Activated T-cell treated with anti-CD3 and anti-CD28 coated beads, Interleukin-2, amount 50 U/mL, for 24 hours (primary cell): ENCODE measurements at places on chromosomes 2 and 18.

- H3K4me1 ChIP-seq, result peaks cover 6% of the 10 kb centered on the region
- H3K4me3 ChIP-seq, result no peak overlapping the region
- no peaks in the 10 kb centered on the region for H3K36me3 ChIP-seq
- no peak overlapping the region for H3K27ac ChIP-seq
- DNase-seq, result no peak
Measured at GRCh38 chr2:147460155-147460554, 384.7 kb upstream of the ACVR2A start.

GRCh38 chr2:79638410-79638809 lies 125.6 kb downstream of the CTNNA2 start:
- H3K36me3 ChIP-seq, result no peaks in the 10 kb centered on the region
- H3K4me1 ChIP-seq, result no peaks in the 10 kb centered on the region
- H3K4me3 ChIP-seq, result no peak overlapping the region
- no peak for DNase-seq
- H3K27me3 ChIP-seq, result no peaks in the 10 kb centered on the region
- H3K27ac ChIP-seq, result no peak overlapping the region

GRCh38 chr2:176536439-176537133 lies 267.3 kb downstream of the MTX2 start:
- no peak for DNase-seq
- peaks cover 19% of the 10 kb centered on the region for H3K27me3 ChIP-seq
- H3K27ac ChIP-seq, result no peak overlapping the region
- H3K36me3 ChIP-seq, result no peaks in the 10 kb centered on the region
- H3K4me1 ChIP-seq, result no peaks in the 10 kb centered on the region
- H3K4me3 ChIP-seq, result no peak overlapping the region

- no peak for DNase-seq
- H3K27ac ChIP-seq, result no peak overlapping the region
- no peaks in the 10 kb centered on the region for H3K4me1 ChIP-seq
- no peaks in the 10 kb centered on the region for H3K36me3 ChIP-seq
Measured at GRCh38 chr2:154507186-154507585, 191.3 kb upstream of the KCNJ3 start.

GRCh38 chr2:129891341-129892320 lies 87.8 kb upstream of the RAB6C start:
- no peak overlapping the region for H3K4me3 ChIP-seq
- H3K27ac ChIP-seq, result no peak overlapping the region
- peaks cover 21% of the 10 kb centered on the region for H3K27me3 ChIP-seq

DNA sequence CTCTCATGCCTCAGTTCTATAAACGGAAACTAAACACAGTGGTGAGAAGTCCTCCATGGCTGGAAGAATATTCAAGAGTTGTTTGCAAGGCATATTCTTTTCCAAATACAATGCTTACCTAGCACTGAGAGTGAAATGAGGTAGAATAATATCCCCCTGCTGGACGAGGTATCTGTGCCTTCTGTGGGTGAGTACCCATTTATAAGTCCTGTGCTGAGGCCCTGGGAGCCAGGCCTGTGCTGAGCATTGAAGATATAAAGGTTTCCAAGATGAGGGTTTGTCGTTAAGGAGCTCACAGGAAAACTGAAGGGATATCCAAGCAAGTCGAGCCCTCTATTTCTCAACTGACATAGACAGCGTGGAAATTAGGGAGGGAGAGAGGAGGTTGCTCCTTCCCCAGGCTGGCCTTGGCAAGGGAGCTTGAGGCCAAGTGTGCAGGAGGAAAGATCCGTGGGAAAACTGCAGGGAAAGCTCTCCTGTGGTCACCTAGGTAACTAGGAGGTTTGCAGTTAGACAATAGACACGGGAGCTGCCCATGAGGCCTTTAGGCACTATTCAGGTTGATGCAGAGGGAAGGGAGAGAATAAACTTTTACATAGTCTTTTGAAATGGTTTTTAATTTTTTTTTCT lies 17.6 kb downstream of the PTPRM start:
- no peaks in the 10 kb centered on the region for H3K27me3 ChIP-seq
- no peaks in the 10 kb centered on the region for H3K4me1 ChIP-seq
- no peak overlapping the region for H3K27ac ChIP-seq
- H3K4me3 ChIP-seq, result no peak overlapping the region
- no peaks in the 10 kb centered on the region for H3K36me3 ChIP-seq
- no peak for DNase-seq

- H3K36me3 ChIP-seq, result no peaks in the 10 kb centered on the region
- no peaks in the 10 kb centered on the region for H3K4me1 ChIP-seq
- H3K27ac ChIP-seq, result no peak overlapping the region
- DNase-seq, result no peak
- no peak overlapping the region for H3K4me3 ChIP-seq
- H3K27me3 ChIP-seq, result no peaks in the 10 kb centered on the region
Measured at GRCh38 chr2:189066037-189066436, 91.9 kb downstream of the COL3A1 start.

GRCh38 chr2:150705767-150706166 lies 218.3 kb upstream of the RND3 start:
- no peaks in the 10 kb centered on the region for H3K36me3 ChIP-seq
- no peak for DNase-seq
- H3K4me1 ChIP-seq, result no peaks in the 10 kb centered on the region
- H3K4me3 ChIP-seq, result no peak overlapping the region

- no peak overlapping the region for H3K4me3 ChIP-seq
- peaks cover 2% of the 10 kb centered on the region for H3K27me3 ChIP-seq
- peak overlapping the region; percentile 85 for H3K27ac ChIP-seq
- peaks cover 21% of the 10 kb centered on the region for H3K36me3 ChIP-seq
- H3K4me1 ChIP-seq, result peaks cover 38% of the 10 kb centered on the region
Measured at GRCh38 chr2:144424559-144425240, 95.2 kb downstream of the ZEB2 start.

DNA sequence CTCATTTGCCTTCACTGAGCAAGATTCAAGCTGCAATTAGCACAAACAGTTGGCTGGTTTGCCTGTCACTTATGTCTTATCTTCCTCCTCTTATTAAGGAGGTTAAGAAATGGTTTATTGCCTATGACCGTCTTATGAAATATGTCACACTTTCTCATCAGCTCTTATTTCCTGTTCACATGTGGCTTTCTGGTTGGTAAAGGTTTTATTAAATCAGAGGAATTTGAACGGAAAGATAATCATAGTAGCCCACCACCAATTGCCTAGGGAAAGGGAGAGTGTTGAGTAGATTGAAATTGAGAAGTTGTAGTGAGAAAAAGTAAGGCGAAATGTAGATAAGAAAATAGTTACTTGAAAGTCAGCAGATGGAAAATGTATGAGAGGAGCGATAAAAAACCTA lies 4.2 kb upstream of the IL1R1 start:
- H3K4me1 ChIP-seq, result peaks cover 68% of the 10 kb centered on the region
- no peak overlapping the region for H3K4me3 ChIP-seq
- peak overlapping the region; percentile 86 for H3K27ac ChIP-seq
- peaks cover 59% of the 10 kb centered on the region for H3K36me3 ChIP-seq

- peak; percentile 64 for DNase-seq
- H3K36me3 ChIP-seq, result peaks cover 13% of the 10 kb centered on the region
- H3K27ac ChIP-seq, result peak overlapping the region; percentile 97
Measured at GRCh38 chr2:8515864-8516533, 165.9 kb upstream of the ID2 start.

DNA sequence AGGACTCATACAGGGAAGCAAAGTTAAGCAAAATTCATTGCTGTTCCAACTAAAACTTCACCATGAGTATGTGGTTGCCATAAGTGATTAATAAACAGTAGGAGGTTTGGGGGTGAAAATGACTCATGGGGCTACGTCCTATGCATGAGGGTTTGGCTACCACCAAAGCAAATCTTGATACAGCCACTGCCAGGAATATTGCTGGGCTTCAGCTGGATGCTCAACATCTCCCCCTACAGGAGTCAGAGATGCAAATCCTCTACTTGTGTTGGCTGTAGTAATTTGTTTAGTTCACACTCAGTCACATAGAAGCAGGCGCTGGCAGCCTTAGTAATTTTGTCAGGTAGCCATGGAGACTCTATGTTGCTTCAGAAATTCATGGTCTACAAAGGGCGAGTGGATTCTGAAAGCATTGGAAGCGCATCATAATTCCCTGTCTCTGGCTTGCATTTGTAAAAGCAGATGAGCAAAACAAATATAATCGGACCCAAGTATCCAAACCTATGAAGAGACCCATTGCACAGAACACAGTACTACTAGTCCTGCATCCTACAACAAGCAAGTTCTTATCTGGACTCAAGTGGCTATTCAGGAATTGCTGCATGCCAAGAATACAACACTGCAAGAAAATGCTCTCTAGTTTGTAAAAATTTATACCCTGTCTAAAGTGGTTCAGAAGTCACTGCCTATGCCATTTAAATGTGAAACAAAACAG lies 76.0 kb downstream of the CD28 start:
- peaks cover 54% of the 10 kb centered on the region for H3K4me1 ChIP-seq
- no peaks in the 10 kb centered on the region for H3K27me3 ChIP-seq
- peak; percentile 62 for DNase-seq
- no peak overlapping the region for H3K4me3 ChIP-seq

- no peak overlapping the region for H3K27ac ChIP-seq
- H3K4me1 ChIP-seq, result peaks cover 8% of the 10 kb centered on the region
- DNase-seq, result no peak
- H3K36me3 ChIP-seq, result peaks cover 59% of the 10 kb centered on the region
- no peaks in the 10 kb centered on the region for H3K27me3 ChIP-seq
Measured at GRCh38 chr2:39024833-39025232, 96.0 kb downstream of the SOS1 start.

DNA sequence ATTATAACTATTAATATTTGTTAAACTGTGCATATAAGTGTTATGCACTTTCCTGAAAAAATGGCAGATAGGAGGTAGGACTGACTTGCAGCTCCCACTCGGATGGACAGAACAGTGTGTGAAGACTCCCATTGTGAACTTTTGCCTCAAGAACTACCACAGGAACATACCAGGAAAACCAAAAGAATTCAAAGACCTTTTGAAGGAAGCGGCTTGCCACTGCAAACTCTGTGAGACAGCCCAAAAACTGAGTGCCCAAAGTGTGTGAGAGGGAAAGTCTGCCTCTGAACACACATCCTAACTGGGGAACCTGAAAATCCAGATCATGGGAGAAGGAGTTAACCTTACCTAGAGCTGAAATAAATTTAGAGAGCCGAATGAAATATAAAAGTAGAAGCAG lies 171.0 kb downstream of the ZBTB7C start:
- H3K4me1 ChIP-seq, result no peaks in the 10 kb centered on the region
- H3K4me3 ChIP-seq, result no peak overlapping the region
- H3K27me3 ChIP-seq, result peaks cover 62% of the 10 kb centered on the region
- H3K36me3 ChIP-seq, result no peaks in the 10 kb centered on the region

DNA sequence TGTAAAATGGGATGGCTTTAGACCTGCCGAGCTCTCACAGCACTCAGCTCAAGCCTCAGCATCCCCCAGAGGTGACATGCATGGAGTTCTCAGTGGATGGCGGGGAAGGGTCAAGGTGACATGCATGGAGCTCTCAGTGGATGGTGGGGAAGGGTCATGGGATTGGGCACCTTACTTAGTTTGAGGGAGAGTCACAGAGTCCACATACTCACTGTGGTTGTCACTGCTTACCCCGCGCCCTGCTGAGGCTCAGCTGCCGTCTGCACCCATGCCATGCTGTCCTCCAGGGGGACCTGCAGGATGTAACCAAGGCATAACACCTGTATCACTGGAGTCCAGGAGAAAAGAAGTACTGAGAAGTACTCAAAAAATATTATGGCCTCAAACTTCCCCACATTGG lies 112.2 kb upstream of the TPO start:
- H3K27me3 ChIP-seq, result no peaks in the 10 kb centered on the region
- no peak overlapping the region for H3K4me3 ChIP-seq
- no peak overlapping the region for H3K27ac ChIP-seq
- H3K4me1 ChIP-seq, result peaks cover 5% of the 10 kb centered on the region

DNA sequence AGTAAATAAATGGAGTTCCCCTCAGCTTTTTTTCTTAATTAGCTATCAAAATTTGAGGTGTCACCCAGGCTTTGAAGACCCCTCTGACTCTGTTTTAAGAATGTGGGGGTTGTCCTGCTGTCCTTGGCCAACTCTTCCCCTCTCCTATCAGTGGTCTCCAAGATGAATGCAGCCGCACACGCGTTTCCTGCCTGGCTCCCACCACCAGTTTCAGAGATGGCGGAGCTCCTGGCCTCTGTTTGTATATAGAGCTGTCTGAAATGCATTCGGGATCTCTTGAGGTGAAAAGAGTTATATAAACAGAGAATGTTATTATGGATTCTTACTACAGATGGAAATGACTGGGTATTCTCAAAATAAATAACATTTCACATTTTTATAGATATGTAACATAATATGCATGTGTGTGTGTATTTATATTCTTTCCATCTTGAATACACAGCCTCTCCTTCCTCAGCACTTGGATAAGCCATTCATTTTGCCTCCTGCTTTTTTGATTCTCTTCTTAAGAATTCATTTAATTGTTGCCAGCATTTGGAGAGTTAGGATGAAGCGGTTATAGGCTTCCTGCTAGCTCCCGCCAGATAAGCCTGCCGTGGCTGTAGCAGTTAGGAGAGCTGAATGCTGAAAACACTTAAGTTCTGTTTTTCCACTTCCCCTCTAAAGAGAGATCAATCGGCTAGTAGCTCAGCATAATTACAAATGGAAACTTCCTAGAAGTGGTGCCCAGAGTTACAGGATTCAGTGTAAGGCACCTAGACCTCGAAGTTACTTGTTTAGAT lies 659.3 kb upstream of the FANCL start:
- no peaks in the 10 kb centered on the region for H3K36me3 ChIP-seq
- no peaks in the 10 kb centered on the region for H3K4me1 ChIP-seq
- H3K27ac ChIP-seq, result no peak overlapping the region
- no peak for DNase-seq
- H3K27me3 ChIP-seq, result peaks cover 11% of the 10 kb centered on the region

GRCh38 chr2:204049635-204050034 lies 113.1 kb downstream of the ICOS start:
- peaks cover 34% of the 10 kb centered on the region for H3K4me1 ChIP-seq
- H3K27ac ChIP-seq, result no peak overlapping the region
- no peaks in the 10 kb centered on the region for H3K36me3 ChIP-seq
- no peaks in the 10 kb centered on the region for H3K27me3 ChIP-seq

DNA sequence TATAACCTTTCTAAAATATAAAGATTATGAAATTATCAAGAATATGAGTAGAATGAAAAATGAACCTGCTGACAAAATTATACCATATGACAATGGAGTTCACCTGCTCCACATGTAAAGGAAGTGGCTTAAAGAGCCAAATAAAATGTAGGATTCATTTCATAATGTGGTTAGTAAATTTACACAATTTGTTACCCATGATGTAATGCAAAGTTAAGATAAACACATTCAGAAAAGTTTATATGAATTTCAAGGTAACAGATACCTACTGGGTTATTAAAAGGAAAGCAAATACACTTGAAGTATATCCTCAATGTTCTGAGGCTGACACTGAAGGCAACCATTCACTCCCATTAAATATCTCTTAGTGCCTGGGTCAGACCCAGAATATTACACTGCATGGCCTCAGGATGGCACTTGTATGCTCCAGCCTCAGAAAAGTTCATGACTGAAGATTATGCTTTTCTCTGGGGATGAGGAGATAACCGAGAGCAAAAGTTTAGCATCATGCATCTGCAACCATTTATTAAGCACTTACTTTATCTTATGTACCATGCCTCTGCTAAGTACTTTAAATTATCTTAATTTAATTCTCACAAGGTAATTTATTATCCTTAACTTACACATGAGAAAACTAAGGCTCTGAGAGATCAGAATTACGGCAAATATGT lies 6.2 kb downstream of the STRN start:
- H3K36me3 ChIP-seq, result peaks cover 14% of the 10 kb centered on the region
- no peak overlapping the region for H3K4me3 ChIP-seq
- H3K27me3 ChIP-seq, result no peaks in the 10 kb centered on the region
